Stromal cell of bone marrow (primary cell): ENCODE measurements at places on chromosomes 1 and 21.

GRCh38 chr1:44019466-44019948, 11.8 kb downstream of the SLC6A9 start:
- DNase-seq, result no peak

DNA sequence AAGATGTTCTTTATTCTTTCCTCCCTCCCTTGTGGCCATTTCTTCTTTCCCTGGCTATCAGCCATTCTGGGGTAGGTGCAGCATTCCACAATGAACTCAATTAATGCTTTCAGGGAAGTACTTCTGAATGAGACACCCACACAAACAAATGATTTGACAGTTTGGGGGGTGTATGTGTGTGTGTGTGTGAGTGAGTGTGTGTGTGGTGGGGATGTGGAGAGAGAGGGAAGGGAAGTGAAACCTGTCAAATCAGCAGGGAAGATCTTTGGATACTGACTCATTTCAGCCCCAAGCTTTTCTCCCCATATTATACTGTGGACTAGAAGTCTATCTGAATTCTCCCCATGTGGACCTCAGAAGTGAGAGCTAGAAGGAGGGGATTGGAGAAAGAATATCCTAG, 154.9 kb upstream of the CD34 start:
- no peak for DNase-seq

DNA sequence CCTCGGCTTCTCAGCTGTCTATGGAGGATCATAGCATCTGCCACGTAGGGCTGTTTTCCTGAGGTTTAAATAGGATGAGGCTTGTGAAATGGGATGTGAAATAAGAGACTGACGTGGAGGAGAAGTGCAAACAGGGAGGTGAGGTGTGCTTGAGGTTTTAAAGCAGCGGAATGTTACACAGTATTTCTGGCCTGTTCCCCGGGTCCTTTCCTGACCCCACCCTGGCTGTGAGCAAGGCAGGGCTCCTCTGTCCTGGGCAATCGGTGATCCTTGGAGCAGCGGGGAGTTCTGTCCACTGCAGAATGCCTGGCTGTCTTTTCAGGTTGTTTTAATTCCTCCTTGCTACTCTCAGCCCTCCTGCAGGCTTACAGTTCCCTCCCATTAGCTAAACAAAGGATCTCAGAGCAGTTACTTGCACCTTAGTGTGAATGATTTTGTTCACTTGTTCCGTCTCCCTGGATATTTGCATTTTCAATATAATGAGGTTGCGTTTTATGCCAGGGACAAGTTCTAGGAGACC, 38.6 kb downstream of the LHX4 start:
- no peak for DNase-seq

GRCh38 chr1:68140536-68140935, 90.1 kb upstream of the DIRAS3 start:
- no peak for DNase-seq

DNA sequence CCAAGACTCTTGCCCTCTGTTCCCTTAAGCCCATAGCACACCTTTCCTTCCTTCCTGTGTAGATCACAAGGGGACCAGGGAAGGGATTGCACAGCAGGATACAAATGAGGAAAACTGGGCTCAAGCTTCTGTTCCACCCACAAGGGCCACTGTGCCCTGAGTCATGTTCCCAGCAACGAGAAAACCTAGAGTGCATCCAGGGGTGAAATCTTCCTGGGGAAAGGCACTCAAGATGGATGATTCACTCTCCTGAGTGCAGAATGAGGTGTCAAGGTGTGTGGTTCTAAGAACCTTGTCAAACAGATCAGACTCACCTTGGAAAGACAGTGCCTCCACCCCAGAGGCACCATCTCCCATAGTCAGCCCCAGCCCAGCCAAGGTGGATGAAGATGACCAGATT, 40.7 kb upstream of the EYA3 start:
- peak; percentile 84 for DNase-seq

- DNase-seq, result no peak
Measured at GRCh38 chr1:227453631-227454355, 109.6 kb upstream of the ZNF678 start.

DNA sequence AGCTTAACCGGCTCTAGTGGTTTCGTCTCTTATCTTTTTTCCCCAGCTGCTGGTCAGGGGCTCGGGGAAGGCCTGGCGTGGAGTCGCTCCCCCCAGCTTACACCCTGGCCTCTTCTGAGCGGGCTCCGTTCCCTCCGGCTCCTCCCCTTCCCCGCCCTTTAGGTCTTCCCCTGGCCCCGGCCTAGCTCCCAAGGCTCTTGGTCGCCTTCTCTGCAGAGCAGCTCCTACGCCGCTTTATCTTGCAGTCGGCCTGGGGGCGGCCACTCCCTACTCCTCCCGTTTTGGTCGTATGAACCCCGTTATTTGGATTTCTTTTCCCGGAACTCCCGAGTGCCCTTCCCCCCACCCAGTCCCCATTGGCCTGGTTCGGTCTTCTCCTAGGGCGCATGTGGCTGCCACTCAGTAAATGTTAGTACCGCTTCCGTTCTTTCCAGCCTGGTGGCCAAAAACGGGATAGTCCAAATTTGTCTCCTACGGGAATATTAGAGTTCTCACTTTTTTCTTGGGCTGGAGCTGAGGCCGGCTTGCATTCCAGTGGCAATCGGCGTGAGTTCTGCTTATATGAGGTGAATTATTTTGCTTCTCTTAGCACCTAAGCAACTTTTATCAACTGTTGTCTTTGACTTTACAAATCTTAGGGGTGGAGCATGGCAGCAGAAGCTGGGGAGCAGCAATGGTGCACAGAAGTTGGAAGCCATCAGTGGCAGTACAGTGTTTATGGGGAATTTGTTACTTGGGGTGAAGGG, 467 bp downstream of the THRAP3 start:
- DNase-seq, result peak; percentile 78

GRCh38 chr1:147892216-147892615, 10.4 kb upstream of the GJA8 start:
- DNase-seq, result no peak

- peak; percentile 84 for DNase-seq
Measured at GRCh38 chr1:108719656-108720435, 7.1 kb downstream of the FNDC7 start.

DNA sequence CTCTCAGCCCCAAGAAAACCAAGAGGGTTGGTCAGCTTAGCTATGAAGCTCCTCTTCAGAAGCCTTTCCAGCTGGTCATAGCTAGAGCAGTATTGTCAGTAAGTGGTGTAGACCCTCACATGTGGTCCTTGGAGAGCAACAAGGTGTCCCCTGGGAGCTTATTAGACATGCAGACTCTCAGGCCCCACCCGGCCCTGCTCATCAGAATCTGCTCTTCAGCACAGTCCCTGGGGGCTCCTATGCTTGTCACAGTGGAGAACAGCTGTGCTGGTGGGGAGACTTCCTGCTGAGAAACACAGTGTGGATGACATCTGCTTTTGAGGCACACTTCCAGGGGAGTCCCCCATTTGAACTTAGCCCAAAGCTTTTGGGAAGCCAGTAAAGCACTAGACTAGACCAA, 21.9 kb upstream of the NEK2 start:
- DNase-seq, result no peak

DNA sequence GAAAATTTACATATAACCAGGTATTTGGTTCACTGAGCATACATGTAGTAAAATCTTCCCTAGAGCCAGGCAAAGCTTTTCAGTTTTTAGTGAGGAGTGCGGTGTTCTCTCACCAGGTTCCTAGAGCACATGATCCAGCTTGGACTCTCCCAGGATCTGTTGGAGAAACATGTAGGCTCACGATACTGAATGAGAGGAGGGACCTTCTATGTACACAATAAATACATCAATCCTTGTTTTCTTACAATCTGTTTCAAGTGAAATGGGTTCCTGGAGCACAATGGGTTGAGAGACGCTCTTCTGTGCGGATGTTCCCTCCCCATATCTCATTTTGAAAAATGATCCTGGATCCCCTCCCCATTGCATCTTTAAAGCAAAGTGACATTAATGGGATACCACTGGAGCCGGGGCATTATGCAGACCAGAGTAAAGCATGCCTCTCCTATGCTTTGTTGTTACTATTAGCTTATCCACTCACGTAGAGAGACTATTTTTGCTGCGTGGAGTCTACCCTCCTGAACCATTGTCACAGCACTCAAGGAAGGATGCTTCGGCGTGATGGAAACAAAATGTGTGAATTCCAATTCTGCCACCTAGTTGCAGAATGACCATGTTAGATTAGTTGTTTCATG, 19.3 kb downstream of the SMYD2 start:
- no peak for DNase-seq

DNA sequence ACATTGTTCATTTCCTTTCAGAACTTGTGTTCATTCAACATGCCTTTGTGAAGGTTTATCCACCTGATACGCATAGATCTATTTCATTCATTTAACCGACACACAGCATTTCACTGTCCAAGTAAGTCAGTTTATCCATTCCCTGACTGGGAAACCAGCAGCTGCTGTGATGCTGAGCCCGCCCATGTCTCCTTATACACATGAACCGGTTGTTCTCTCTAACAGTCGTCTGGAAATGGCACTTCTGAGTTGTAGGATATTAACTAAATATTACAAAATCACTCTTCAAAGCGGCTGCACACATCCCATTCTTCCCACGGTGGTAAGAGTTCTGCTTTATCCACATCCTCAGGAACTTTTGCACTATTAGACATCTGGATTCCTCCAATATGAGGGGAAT, 71.1 kb downstream of the NPHP4 start:
- no peak for DNase-seq

- DNase-seq, result no peak
Measured at GRCh38 chr21:21401444-21401843, 403.2 kb downstream of the NCAM2 start.

- no peak for DNase-seq
Measured at GRCh38 chr1:76770979-76771378, 96.3 kb upstream of the ST6GALNAC5 start.

- no peak for DNase-seq
Measured at GRCh38 chr1:118827636-118828035, 160.5 kb downstream of the TBX15 start.

DNA sequence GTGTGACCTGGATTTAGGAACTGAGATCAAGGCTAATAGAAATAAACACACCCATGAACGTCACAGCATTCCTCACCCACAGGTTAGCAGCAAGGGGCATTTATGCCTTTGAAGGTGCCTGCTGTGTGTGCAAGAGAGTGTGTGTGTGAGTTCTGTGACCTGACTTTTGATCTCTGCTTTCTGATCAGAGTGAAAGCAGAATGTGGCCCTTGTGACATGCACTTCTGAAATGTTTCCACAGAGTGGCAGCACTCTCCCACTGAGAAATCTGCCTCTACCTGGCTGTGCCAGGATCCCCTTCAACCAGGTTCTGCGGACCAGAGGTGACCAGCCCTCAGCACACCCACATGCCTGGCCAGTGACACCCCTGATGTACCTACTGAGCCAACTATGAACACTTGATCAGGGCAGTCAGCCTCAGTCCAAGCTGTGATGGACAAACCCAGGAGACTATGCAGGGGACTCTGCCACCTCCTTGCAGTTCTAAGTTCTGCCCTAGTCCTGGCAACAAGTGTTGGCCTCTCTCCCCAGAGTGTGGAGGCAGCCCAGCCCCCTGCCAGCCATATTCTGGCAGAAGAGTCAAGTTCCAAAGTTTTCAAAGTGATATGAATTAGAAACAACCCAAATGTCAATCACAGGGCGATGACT, 41.0 kb downstream of the RXRG start:
- no peak for DNase-seq

- no peak for DNase-seq
Measured at GRCh38 chr1:1683104-1683905, 9.3 kb downstream of the SLC35E2B start.

DNA sequence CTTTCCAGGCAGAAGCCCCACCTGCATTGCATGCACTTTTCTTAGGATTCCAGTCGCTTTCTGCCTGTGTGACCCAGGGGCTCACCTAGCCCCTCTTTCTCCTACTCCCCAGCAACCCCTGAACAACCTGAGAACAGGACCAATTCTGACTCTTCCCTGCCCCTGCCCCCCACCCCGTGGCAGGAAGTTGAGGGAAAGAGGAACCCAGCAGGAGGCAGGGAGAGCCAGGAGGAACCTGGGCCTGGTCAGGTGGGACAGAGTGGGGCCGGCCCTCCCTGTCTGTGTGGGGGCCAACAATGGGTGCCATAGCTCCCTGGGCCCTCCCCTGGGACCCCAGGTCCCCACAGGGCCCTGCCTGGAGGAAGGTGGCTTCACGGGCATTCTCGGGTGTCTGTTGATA, 6.1 kb downstream of the BMP8A start:
- DNase-seq, result no peak

DNA sequence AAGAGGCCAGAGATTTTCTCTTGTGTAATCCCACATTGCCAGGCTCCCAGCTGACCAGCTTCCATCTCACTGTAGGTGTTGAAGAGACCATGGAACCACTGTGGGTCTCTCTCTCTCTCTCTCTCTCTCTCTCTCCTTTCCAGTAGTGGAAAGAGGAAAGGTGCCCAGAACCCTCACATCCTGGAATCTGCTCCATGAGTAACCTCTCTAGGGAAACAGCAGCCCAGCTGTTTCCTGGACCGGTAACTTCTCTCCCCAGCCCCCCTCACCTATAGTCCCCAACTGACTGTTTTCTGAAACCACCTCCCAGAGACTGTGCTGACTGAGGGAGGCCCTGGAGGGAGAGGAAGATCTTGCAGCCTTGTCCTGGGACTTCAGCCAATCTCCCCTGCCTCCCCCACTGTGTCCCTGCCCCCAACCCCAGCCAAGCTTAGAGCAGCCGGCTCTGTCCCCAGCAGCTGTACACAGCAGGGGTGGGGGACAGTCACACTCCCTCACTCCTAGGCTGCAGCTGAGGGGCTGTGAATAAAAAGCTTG, 20.6 kb upstream of the SLC45A3 start:
- no peak for DNase-seq

DNA sequence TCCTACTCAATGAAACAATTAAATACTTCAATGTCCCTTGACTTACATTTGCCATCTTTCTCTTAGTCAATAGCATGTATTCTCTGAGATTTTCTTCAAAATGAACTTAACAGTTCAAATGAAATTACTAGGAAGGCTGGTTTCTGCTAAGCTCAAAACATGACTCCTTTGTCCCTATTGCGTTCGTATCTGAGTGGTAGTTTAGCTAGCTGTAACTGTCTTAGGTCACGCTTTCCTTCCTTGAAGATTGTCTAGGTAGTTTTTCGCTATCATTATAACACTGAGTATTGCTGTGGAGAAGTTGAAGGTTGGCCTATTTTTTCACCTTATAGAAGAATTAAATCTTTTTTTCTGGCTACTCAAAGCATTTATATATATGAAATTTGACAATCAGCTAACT, 1535.2 kb downstream of the PLA2G4A start:
- DNase-seq, result no peak

- DNase-seq, result no peak
Measured at GRCh38 chr21:44881198-44881872, 7.8 kb upstream of the PTTG1IP start.

- peak; percentile 53 for DNase-seq
Measured at GRCh38 chr1:199279872-199280645, 641.2 kb downstream of the PTPRC start.
